Activated T-cell treated with anti-CD3 and anti-CD28 coated beads for 1 hour (primary cell): ENCODE measurements at places on chromosomes 6 and 20.

GRCh38 chr6:155319902-155320301 is 5.6 kb upstream of the TFB1M start:
- DNase-seq, result no peak

GRCh38 chr6:127332383-127332961 is 10.9 kb downstream of the ECHDC1 start:
- no peak for DNase-seq

DNA sequence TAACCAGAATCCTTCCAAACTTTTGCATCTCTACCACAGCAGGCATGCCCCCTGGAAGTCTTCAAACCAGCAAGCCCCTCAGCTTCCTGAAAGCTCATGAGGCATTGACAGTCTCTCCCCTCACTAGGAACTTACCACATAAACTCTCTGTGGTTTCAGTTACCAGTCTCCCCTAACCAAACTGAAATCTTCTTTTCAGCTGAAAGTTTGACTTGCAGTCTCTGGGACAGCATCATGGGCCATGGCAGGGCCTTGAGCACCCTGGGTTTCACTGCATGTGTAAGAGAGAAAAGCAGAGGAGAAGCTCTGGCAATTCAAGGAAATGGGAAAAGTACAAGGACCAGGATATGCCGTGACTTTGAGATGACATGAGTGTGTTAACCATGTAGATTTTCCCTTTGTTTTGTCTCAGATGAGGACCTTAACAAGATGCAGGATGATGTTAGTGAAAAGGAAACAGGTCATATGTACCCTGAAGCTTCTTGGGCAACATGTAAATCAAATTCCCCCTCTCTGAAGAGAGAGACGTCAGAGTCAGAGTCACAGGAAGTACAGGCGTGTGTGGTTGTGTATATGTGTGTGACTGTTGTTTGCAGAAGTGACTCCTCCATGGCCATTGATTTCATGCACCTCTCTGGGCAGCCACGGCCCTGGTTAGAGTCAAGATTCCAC is 106.3 kb downstream of the TNFRSF21 start:
- DNase-seq, result no peak

- no peak for DNase-seq
Measured at GRCh38 chr20:46122071-46122470, 4.0 kb downstream of the CD40 start.
